MG63 (cell line): ENCODE measurements at places on chromosomes 1 and 21. TPM values are rescaled to one million over a fixed set of nuclear protein-coding genes. Genes with fewer than 3 reads are reported as not detected.

GRCh38 chr1:22569269-22569668, 6.0 kb downstream of the EPHA8 start:
- DNase-seq = no peak

CA14 gene
- total RNA-seq = not detected in 2 replicates

GRCh38 chr1:231431665-231432415, 9.8 kb upstream of the EGLN1 start:
- no peak for DNase-seq

GRCh38 chr21:38921511-38922251, 116.0 kb downstream of the ETS2 start:
- peak; percentile 84 for DNase-seq

GRCh38 chr1:228542981-228543380, 55.8 kb downstream of the RNF187 start:
- no peak for DNase-seq

IGSF9 gene
- total RNA-seq = not detected in 2 replicates

DNA sequence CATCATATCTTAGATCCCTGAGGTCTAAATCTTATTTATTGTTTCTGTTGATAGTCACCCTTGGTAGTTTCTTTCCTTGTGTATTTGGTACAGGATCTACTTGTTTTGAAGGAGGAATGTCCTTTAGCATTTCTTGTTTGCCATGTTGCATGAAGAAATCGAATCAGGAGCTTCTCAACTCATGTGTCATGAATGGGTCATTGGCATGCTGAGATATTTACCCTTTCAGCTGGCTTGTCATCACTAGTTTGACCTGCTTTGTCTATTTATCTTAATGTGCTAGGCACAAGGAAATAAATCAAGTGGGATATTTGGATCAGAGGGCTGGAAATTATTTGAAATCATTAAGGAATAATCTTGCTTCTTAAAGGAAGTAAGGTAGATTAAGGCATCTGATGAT, 23.8 kb downstream of the THEM4 start:
- no peak for DNase-seq

GRCh38 chr1:11501491-11501897, 22.5 kb downstream of the DISP3 start:
- no peak for DNase-seq

GRCh38 chr1:64246294-64246917, 43.0 kb downstream of the UBE2U start:
- DNase-seq = no peak

FAM167B gene
- total RNA-seq = 0.30 TPM in 1 of 2 replicates, not detected in the other

ITLN1 gene
- total RNA-seq = not detected in 2 replicates

GRCh38 chr1:115499253-115499652, 142.5 kb upstream of the VANGL1 start:
- no peak for DNase-seq

NIBAN1 gene
- total RNA-seq = 11.0 and 12.8 TPM in 2 replicates

- no peak for DNase-seq
These were observed 8.0 kb upstream of the BRWD1 start for GRCh38 chr21:39321424-39321823.

DNA sequence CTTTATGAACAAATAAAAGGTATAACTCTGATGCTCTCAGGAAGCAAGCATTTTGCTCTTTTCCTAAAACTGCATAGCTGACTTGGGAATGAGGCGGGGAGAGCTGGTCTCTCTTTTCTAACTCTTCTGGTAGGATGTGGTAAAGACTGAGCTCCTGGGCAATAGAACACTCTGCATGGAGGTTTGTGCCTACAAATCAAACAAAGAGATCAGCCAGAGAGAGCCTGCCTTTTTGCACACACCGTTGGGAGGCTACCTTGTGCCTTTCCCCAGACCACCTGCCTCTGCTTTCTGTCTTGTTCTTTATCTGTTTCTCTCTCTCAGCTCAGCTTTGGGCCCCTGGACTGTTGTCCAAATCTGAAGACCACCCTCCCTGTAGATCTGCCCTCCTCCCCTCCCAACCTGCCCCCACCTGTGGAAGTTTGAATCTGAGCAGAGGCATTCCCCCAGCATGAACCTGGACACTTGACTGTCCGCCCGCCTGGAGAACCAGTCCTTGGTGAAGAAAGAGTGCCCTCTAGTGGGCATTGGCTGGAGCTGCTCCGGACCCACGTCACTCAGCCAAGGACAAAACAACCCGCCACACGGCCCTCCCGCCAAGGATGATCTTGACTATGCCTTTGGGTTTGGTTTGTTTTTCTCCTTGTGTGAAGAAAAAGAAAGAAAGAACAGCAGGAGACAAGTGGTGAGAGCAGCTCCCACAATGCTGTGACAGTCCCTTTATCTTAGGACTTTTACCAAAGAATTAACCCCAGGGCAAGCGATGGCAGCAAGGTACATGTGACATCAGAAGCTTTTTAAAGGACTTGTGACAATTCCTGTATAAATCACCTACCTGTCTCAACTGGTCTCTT, 228.2 kb downstream of the PBX1 start:
- peak; percentile 59 for DNase-seq

DNA sequence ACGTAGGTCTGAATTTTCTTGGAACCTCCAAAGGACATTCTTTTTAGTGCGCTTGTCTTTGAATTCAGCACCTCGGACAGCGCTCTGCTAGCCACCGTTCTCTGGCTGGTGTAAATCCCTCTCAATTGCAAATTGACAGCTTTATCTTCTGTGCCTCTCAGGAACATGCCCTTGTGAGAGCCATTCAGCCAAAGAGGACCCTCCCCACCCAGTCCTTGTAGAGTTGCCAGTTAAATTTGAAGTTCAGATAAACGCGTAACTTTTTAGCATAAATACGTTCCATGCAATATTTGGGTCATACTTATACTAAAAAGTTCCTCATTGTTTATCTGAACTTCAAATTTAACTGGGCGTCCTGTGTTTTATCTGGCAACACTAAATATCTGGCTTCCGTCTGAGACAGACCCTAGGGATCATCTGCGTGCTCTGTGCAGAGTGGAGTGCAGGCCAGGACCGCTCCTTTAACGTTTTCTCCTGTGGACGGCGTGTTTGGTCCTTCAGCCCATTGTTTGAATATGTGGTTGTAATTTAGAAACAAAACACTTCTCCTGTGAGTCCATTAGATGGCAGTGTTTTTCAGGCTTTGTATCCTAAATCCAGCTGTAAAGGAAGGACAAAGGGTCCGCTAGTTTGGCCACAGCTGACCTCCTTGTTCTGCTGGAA, 7.0 kb downstream of the KCNAB2 start:
- peak; percentile 42 for DNase-seq

- DNase-seq = no peak
These were observed 210.9 kb downstream of the TGFB2 start for GRCh38 chr1:218556016-218556415.

- no peak for DNase-seq
These were observed 19.0 kb downstream of the FOXO6 start for GRCh38 chr1:41380195-41380594.

DNA sequence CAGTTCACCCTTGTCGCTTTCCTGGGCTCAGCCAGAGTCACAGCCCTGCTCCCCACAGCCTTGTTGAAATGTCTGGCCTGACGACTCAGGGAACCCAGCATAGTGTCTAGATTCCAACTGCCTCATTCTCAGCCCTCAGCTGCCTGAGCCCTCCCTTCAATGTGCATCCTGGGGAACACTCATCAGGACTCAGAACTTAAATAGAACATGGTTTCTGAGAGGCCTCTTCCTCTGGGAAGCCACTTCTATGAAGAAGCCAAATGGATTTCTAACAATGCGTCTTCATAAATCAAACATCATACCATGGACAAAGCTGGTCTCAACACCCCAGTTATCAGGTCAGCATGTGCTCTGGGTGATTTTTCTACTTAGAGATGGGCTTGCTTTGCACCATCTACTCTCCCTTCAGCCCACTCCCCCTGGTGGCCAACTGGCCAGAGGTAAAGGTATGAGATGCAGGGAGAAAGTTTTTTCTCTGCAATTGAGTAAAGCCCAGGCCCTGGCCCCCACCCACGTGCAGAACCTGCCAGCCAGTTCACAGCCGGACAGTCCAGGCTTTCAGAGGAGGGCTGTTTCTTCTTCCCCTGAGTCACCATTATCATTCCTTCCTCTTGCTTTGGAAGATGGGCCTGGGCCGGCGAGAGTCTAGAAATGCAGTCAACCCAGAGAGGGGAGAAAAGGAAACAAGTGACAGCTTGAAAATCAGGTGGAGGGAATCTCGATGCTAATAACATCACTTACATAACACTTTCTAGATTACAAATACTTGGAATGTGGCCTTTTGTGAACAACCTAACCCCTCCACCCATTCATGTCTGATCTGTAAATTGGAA, 32.1 kb downstream of the CD244 start:
- peak; percentile 43 for DNase-seq

GRCh38 chr1:151196292-151196800, 2.0 kb upstream of the PIP5K1A start:
- peak; percentile 68 for DNase-seq

DNA sequence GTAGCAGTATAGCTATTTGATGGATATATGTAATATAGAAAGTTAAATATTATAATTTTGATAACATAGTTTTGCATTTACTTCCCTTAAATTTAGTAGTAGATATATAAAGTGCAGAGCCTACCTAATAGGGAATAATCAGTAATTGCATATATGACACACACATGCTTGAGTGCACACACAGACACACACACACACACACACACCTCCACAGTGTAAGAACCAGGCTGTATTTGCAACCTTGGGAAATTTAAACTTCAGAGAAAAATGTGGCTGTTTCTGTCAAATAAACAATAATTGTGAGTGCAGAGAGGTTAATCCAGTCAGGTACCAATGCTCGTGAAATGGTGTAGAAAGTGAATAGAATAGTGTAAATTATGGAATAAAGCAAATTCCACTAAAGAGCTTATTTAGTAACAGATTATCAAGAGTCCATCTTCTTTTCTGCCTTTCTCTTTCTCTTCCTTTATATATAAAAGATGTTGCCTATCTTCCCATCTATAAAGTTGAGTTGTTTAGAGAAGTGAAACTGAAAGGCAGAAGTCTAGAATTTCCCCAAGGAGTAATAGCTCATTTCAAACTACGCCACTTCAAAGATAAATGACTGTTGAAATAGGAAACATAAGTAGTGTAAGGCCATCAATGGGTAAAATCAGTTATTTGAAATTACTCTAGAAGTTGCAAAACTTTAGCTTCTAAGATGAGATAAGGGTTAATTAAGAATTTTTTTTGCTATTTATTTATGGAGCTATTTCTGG, 273.7 kb downstream of the SRGAP2C start:
- DNase-seq = no peak

SKI gene
- total RNA-seq = 7.7 and 9.2 TPM in 2 replicates

DNA sequence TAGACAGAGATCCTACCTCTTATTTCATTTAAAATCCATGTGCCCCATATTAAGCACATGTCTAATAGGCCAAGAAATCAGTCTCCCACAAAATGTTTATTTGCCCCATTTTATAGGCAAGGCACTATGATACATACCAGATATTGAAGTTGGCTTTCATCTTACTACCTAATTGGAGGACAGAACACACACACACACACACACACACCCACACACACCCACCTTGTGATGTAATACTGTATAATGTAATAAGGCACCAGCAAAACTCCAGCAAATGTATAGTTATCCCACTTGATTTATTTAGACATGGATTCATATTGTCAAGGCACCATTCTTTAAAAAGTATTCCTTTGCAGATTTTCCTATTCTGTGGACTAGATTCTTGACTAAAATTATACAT, 56.8 kb downstream of the ATP6V1G3 start:
- DNase-seq = no peak

KAZN gene
- 1.0 and 3.4 TPM in 2 replicates for total RNA-seq
